ENCODE measurements at places on chromosomes 13 and 19.

GRCh38 chr13:61830475-61830874 lies 414.8 kb upstream of the PCDH20 start:
- no peak for DNase-seq

DNA sequence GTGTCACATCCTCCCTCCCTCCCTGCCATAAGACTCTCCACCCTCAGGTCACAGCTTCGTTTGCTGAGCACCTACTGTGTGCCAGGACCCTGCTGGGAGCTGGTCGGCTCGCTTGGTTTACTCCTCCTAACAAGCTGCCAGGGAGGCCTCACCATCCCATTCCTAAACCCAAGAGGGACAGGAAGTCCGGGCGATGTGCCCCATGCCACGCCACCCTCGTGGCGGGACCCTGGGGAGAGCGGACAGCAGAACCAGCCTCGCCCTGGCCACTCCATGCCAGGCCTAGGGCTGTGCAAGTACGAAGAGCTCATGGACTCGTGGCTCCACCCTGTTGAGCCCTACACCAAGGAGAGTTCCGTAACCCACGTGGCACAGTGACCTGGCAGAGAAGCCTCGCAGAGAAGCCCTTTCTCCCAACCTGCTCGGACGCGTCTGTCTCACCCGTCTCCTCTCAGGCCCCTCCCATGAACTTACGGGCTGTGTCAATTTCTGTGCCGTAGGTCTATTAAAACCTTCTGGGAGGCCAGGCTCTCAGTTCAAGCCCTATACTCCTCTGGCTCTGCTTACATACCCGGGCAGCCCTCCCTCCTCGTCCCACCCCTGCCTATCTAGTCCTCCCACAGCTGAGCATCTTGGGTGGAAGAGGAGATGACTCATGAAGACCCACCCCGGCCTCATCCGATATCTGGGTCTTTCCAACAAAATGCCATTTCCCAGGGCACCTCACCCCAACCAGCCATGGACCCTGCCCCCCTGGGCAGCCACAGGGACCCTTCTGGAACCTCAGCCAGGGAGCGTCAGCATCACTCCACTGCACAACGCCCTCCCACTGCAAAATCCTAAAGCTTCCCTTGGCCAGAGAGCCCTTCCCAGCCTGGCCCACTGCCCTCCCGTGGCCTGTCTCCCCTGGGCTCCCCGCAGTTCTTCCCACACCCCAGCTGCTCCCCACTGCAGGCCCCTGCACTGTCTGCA lies 2.6 kb downstream of the UBXN6 start:
- DNase-seq: no peak

DNA sequence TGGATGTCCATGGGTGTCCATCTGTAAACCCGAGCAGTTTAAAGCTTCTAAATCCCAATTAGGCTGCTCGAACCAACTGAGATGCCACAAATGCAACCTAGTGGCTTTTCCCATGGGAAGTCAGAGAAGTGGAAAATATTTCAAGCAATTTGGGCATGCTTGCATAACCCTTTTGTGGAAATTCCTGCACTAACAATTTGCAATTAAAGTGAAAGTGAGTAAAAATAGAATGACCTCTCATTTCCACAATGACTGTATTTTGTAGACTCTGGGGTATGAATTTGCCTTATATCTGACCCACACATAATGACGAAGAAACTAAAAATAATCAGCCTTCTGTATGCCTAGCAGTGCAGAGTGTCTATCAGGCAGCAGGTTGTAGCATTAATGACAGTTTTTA lies 91.8 kb upstream of the TSC22D1 start:
- DNase-seq: no peak

DNA sequence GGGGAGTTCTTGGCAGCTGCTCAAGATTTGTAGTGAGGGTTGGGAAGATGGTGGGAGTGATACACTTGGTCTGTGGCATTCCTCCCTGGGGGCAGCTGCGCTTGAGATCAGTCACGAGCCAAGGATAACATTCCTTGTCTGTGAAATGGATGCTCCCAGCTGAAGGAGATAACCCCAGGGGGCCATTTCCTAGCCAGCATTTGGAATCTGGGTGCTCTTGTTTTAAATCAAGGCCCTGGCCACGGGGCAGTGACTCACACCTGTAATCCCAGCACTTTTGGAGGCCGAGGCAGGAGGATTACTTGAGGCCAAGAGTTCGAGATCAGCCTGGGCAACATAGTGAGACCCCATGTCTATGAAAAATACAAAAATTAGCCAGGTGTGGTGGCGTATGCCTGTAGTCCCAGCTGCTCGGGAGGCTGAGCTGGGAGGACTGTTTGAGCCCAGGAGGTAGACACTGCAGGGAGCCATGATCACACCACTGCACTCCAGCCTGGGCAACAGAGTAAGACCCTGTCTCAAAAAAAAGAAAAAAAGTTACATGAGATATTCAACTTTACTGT lies 4.6 kb downstream of the PKN1 start:
- DNase-seq: no peak

GRCh38 chr19:39014037-39014436 lies 18.3 kb downstream of the FBXO27 start:
- DNase-seq: no peak

DNA sequence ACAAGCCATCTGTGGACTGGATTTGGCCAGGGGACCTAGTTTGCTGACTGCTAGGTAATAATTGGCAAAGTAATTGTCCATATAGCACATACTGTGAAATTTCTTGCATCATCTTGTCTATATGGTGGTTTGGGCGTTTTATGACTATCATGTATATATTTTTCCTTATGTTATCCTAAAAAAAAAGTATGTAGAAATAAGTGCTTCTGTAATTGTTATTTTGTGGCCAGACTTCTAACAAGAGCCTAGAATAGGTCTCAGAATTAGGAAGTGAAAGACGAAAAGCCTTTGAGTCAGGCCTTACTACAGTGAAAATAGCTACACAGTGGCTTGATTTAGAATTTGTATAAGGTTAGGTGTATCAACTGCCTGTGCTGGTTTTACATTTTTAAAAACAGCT lies 4.2 kb downstream of the FNDC3A start:
- no peak for DNase-seq

GRCh38 chr13:66264971-66265370 lies 965.2 kb downstream of the PCDH9 start:
- DNase-seq: no peak

DNA sequence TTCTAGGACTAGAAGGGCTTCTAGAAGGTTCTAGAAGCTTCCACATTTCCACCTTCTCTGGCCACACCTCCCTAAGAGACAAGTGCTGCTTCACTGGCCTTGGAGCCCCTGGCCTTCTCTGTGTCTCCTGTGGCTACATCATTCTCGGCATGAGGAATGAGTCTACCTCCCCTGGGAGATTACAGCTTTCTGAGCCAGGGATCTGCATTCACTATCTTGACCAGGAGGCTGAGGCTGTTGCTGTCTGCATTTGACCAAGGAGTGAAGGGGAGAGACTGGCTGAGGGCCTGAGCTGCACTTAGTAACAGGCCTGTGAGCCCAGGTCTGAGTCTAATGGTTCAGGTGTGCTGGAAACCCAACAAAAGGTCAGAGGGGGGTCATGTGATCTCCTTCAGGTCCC lies 5.3 kb downstream of the CPAMD8 start:
- DNase-seq: no peak

DNA sequence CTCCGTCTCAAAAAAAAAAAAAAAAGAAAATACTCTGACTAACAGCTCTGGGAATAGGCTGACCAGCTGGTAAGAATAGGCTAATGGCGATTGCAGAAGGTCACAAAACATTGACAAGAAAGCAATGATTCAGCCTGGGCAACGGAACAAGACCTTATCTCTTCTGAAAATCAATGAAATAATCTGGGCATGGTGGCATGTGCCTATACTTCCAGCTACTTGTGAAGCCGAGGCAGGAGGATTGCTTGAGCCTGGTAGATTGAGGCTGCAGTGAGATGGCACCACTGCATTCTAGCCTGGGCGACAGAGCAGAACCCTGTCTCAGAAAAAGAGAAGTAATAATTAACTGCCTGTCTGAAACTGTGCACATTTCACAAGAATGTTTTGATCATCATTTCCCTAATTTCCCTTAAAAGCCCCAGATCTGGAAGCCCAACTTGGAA lies 18.8 kb upstream of the MTRF1 start:
- DNase-seq: no peak

- DNase-seq: no peak
These were observed 27.5 kb downstream of the HSPH1 start for GRCh38 chr13:31134039-31134711.

GRCh38 chr19:535017-535835 lies 3.7 kb downstream of the CDC34 start:
- no peak for DNase-seq

GRCh38 chr13:43831088-43831487 lies 44.3 kb upstream of the ENOX1 start:
- no peak for DNase-seq

GRCh38 chr19:4649392-4650047 lies 10.2 kb downstream of the TNFAIP8L1 start:
- DNase-seq: no peak

GRCh38 chr13:110373617-110374016 lies 66.5 kb downstream of the COL4A2 start:
- DNase-seq: no peak

GRCh38 chr13:32086366-32086765 lies 54.8 kb downstream of the FRY start:
- no peak for DNase-seq

DNA sequence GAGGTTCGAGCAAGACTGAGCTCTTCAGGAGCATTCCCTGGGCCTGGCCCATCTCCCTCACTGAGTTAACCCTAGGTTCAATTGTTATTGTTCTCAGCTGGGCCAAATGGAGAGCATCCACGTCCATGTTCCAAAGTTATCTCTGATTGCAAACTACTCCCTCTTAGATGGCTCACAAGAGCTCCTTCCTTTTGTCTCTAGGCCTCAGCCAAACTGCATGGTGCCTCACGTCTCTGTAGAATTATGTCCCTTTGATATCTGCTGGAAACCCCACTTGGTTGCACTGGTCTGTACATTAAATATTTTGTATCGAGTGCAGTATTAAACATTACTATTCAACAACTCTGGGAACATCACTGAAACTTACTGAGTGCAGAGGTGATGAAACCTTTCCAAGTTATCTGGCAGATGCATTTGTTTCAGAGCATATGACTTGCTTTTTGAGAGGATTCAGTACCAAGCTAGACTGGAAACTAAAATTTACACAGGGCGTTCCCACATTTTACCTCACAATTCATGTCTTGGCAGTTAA lies 38.1 kb downstream of the DOCK9 start:
- no peak for DNase-seq

- no peak for DNase-seq
These were observed 1510.3 kb downstream of the PCDH9 start for GRCh38 chr13:65719831-65720230.

- no peak for DNase-seq
These were observed 254.5 kb upstream of the DACH1 start for GRCh38 chr13:72121466-72121865.

DNA sequence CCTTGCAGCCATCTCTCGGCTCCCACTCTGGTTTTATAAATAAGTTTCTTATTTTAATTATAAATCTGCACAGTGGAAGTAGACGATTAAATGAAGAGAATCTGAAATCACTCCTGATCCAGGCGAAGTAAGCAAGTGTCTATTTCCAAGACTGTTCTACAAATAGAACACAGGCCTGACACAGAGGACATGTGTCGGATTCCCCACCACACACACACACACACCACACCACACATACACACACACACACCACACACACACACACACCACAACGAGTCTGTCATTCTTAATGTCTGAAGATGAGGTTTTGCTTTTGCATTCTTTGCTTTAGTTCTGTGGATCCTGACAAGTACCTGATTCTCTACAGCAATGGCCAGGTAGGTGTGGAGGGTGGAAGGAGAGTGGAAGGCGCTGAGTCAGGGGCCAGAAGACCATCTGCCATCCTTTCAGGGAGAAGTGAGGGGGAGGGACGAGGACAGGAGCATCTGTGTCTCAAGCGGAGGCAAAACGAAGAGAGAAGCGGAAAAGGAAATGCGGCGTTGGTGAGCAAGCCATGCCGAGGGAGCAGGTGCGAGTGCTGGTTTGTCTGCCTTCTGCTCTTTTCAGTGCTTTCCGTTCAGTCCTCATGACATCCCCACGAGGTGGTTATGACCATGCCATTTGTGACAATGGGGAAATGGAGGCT lies 110.2 kb downstream of the TEX26 start:
- no peak for DNase-seq

DNA sequence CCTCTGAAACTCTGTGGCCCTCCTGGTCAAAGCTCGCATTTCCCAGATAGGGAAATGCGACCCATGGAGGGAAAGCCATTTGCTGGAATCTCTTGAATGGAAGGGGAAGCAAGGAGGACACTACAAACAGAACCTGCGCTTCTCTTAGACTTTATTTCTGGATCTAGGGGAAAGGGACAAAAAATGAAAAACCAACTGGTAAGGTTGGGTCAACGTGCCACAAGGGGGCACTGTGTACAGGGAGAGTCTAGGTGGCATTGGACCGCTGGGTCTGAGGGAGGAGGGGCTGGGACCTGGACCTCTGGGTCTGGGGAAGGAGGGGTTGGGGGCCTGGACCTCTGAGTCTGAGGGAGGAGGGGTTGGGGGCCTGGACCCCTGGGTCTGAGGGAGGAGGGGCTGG lies 5.0 kb downstream of the KLK4 start:
- DNase-seq: no peak

GRCh38 chr19:23070353-23071146 lies 46.3 kb upstream of the ZNF730 start:
- DNase-seq: no peak

DNA sequence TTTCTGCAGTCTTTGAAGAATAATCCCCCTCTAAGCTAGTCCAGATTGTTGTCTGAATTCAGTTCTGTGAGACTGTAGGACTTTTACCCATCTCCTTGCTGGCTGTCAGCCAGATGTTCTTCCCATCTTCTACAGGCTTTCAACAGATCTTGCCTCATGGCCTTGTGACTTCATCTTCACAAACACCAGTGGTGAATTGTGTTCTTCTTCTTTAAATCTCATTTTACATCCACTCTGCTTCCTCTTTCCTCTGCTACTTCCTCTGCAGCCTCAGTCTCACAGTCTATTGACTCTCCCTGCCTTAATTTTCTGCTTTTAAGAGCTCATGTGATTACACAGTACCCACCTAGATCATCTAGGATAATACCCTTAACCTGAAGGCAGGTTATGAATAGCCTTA lies 859.0 kb upstream of the SLITRK1 start:
- DNase-seq: no peak

GRCh38 chr13:86909318-86909717 lies 761.9 kb upstream of the SLITRK5 start:
- no peak for DNase-seq

GRCh38 chr19:29569038-29569911 lies 36.8 kb upstream of the POP4 start:
- DNase-seq: no peak

DNA sequence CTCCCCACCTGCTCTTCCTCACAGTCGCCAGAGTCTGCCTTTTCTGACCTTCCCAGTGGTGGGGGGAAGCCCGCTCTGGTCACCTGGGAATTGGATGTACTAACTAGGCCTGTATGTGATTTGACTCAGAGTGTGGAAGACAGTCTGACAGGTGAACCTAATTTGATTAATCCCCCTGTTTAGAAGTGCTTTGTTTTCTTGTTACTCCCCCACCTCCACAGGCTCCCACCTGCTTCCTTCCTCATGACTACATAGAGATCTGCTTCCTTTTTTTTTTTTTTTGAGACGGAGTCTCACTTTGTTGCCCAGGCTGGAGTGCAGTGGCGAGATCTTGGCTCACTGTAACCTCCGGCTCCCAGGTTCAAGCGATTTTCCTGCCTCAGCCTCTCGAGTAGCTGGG lies 44.0 kb downstream of the COG3 start:
- DNase-seq: no peak
